ENCODE measurements at places on chromosomes 6 and 20.

DNA sequence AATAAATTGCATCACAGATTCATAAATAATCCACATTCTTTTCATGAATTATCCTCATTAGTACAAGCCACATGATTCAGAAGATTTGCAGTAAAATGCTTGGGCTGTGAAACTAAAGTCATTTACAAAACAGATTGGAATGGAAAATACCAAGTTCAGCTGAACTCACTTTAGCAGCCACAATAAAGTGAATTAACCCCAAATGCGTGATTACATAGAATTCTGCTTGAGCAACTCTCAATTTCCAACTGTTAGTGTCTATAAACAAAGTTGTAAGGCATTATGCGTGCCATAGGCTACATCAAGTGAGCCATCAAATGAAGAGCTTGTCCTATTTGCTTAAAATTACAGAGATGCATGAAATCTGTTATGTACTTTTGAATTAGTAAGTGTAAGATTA is 60.4 kb upstream of the GFRAL start:
- no peak for DNase-seq

GRCh38 chr6:156587751-156588301 is 189.4 kb upstream of the ARID1B start:
- no peak for DNase-seq

- DNase-seq: no peak
Measured at GRCh38 chr6:15359335-15359862, 113.5 kb downstream of the JARID2 start.

DNA sequence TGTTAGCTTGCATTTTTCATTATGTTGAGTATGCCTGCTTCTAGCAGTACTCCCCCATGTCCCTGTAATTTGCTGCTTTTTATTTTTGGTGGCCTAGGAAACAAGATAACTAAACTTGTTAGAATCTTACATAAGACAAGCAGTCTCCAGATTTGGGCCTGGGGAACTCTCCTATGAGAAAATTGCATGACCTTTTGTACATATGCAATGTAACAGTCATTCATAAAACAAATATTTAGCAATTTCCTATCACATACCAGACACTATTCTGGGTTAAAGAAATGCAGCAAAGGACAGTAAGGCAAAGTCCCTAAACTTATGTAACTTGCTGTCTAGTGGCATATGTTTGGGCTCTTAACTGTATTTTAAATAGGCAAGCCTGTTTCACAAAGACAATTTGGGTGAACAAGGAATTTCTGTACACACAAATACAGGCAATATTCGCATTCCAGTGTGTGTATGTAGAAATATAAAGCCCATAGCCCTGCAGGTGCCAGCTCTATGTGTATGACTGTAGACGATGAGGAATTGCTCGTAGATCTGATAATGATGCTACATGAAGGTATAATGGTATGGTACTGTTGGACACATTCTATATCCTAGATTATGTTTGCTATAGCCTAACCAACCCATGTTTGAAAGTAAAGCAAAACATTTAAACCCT is 305.2 kb upstream of the CITED2 start:
- DNase-seq: no peak

DNA sequence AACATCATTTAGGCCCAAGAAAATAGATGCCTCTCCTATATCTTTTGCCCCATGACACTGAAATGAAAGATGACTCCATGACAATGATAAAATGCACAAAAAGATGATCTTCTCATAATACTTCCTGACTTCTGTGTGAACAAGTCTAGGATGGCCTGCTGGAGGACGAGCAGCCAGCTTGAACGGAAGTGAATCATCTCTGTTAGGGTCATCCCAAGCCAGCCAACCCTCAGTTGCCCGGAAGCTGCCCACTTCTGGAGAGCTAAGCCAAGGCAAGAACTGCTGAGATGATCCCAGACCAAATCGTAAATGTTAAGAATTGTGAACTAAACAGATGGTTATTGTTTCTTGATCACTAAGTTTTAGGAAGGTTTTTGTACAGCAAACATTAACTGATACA is 249.7 kb upstream of the HS3ST5 start:
- DNase-seq: no peak

DNA sequence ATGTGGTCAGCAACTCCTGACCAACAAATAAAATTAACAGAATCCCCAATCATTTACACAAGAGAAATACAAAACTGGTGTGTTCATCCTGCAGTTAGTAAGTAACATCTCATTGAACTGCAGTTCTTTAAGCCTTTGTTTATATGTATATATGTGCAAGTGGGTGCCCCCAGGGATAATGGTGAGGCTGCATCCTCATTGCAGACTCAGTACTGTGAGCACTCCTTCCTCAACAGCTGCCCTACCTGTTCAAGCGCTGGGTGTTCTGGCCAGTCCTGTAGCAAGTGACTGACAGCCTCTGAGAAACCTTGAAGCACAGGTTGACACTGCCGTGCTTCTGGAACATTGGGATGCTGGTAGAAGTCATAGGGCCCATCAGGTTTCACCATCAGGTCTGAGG is 49.8 kb upstream of the LYRM2 start:
- DNase-seq: no peak

- DNase-seq: no peak
Measured at GRCh38 chr6:31179042-31179386, 8.5 kb upstream of the POU5F1 start.

DNA sequence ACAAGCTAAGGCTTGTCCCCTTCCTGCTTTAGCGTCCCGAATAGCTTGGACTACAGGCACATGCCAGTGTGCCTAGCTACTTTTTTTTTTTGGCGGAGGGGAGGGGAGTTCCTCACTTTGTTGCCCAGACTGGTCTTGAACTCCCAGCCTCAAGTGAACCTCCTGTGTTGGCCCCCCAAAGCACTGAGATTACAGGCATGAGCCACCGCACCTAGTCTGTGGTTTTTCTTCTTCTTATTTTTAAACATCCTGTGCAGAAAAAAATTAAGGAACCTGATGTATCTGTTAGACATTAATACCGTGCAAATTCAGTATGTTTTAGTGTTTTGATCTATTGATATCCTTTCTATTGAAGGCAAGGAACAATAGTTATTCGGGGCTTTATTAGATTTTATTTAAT is 25.7 kb downstream of the HIVEP1 start:
- no peak for DNase-seq

- no peak for DNase-seq
Measured at GRCh38 chr6:144745439-144745838, 460.3 kb downstream of the UTRN start.

GRCh38 chr6:149851461-149852110 is 12.6 kb downstream of the LRP11 start:
- DNase-seq: no peak

GRCh38 chr6:50922579-50923525 is 104.2 kb downstream of the TFAP2B start:
- DNase-seq: no peak

GRCh38 chr6:20334334-20334733 is 67.3 kb upstream of the E2F3 start:
- DNase-seq: no peak

- DNase-seq: no peak
Measured at GRCh38 chr6:147759536-147759935, 251.0 kb downstream of the SAMD5 start.

Measured in sigmoid colon (tissue), 7 donors.